Activated T-cell treated with anti-CD3 and anti-CD28 coated beads, Interleukin-2, amount 50 U/mL, for 48 hours (primary cell): ENCODE measurements at places on chromosomes 5 and 9.

GRCh38 chr5:53006911-53007890, 18.0 kb downstream of the ITGA2 start:
- no peak for DNase-seq

- DNase-seq: peak; percentile 52
Observed at GRCh38 chr5:76337953-76338451, 65.1 kb upstream of the IQGAP2 start.

- DNase-seq: no peak
Observed at GRCh38 chr5:79464695-79465332, 49.1 kb downstream of the HOMER1 start.

DNA sequence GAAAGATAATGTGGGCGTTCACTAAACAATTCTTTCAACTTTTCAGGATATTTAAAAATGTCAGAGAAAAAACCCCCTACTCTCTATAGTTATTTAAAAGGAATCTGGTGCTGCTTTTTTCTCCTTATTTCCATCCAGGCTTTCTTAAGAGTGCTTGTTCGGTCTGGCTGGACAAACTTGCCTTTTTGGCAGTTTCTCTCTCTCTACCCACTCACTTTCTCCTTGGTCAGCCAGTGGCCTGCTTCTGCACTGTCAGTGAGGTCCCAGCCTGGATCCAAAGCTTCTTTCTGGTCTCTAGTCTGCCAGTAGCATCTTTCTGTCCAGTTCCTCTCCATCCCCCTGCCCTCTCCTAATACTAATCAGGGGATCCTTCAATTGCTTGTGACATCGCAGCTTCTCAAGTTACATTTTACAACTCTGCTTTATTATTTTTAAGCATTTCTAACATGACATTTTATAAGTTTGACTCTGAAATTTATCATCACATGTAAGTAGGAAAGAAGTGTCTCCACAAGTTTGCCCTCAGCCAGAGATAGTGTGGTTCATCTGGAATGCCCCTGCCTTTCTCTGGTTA, 50.4 kb downstream of the PIK3R1 start:
- no peak for DNase-seq

GRCh38 chr5:72883850-72884249, 67.4 kb downstream of the TNPO1 start:
- DNase-seq: no peak

GRCh38 chr5:23763170-23763569, 255.8 kb downstream of the PRDM9 start:
- no peak for DNase-seq

DNA sequence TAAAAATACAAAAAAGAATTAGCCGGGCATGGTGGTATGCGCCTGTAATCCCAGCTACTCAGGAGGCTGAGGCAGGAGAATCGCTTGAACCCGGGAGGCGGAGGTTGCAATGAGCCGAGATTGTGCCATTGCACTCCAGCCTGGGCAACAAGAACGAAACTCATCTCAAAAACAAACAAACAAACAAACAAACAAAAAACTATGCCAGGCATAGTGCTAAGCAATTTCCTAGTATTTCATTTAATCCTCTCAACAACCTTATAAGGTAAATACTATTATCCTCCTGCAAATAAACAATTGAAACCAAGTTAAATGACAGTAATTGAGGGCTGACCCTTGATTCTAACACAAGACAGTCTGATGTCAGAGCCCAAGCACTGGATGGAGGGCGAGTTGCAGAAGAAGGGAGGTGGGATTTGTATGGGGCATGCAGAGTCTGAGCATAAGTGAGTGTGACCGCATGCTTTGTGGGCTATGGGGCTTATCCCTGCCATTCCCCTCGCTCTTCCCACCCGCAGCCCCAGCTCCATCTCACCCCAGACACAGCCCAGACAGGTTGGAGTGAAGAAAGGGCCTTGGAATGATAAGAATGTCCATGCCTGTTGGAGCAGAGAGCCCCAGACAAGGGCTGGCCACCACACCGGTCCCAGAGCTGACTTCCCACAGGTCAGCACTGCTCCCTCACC, 24.3 kb upstream of the RPS14 start:
- DNase-seq: no peak

DNA sequence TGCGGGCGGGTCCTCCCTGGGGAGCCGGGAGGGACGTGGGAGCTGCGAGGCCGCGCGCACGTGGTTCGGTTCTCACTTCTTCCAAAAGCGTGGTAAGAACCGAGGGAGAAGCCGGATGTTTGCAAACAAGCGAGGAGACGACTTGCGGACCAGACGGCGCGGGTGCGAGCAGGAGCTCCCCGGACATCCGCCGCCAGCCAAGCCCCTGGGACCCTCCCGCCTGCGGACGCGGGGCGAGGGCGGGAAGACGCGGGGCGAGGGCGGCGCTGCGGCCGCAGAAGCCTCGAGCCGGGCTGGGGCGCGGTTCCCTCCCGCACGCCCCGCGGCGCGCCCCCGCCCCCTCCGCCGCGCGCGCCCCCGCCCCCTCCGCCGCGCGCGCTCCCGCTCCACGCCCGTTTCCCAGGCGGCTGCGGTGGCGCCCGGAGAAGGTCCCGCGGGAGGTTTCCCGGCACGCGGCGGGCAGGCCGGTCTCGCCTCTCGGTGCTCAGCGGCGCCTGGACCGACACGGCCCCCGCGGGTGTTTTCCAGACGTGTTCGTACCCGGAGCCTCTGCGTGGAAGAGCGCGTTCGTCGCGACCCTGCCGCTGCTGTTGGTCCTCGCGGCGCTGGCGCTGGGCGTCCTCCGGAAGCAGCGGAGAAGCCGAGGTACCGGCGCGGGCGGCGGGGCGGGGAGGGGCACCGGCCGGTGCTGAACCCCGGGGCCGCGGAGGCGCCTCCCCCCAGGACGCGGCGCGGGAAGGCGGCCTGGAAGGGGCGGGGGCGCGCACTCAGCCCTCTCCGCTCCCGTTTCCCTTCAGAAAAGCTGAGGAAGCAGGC, 12.8 kb downstream of the BTNL9 start:
- DNase-seq: no peak

- DNase-seq: peak; percentile 25
Observed at GRCh38 chr5:154157483-154158378, 32.8 kb upstream of the GALNT10 start.

DNA sequence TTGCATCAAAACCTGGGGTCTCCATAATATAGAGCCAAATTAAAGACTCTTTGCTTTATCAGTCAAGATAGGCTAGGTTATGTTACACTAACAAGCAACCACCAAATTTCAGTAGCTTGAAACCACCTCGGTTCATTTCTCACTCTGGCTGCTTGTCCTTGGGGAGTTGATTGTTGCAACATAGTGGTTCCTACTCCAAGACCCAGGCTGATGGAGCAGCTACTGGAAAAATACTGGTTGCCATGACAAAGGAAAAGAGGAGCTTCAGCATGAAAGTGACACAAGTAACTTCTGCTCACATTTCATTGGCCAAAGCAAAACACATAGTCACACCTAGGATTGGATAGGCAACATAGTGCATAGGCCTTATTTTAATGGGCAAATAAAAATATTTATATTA, 18.5 kb upstream of the RCL1 start:
- DNase-seq: no peak

GRCh38 chr9:16039218-16039987, 486.6 kb downstream of the CCDC171 start:
- no peak for DNase-seq

DNA sequence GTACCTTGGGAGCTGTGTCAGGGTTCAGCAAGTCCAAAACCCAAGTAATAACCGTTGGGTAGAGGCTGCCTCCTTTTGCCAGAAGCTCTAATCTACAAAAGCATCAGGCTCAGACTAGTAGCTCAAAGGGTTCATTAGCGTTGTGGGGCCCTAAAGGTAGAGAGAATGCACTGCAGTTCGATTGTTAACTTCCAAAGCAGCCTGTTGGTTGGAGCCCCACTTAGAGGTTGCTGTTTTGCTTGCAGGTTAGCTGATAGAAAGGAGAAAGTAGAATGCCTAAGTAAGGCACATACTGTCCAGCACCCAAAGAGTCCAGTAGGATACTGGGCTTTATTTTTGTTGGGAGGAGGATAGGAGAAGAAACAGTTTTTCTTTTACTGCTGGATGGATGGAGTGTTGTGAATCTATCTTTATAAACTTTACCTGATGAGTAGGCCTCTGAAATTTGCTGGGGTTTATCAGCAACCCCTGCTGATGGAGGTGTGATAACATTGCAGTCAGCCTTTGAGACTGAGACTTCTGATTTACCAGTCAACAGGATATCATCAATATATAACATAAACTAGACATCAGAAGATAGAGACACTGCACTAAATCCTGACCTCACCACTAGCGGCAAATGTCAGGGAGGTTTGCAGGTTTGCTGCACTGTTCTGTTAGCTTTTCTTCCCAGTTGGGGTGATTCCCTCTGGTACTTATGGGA, 34.8 kb downstream of the ZNF131 start:
- DNase-seq: no peak

DNA sequence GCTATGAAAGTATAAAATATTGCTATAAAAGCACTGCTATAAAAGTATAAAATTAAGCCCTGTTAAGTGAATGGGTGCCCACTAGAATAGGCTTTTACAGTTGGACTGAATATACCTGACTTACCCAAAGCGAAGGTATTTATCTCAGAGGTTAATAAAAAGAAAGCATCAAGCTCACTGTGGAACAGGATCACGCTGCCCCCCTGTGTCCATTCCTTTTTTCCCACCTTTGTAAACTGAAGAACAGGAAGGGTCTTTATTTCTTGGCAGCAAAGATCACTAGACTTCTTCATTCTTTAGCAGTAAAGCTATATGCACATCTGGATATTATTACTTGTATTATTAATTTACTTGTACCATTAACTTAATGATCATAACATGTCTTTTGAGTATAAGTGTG, 22.1 kb upstream of the PLPP6 start:
- DNase-seq: peak; percentile 45

GRCh38 chr5:168463081-168463480, 23.2 kb upstream of the RARS1 start:
- no peak for DNase-seq

DNA sequence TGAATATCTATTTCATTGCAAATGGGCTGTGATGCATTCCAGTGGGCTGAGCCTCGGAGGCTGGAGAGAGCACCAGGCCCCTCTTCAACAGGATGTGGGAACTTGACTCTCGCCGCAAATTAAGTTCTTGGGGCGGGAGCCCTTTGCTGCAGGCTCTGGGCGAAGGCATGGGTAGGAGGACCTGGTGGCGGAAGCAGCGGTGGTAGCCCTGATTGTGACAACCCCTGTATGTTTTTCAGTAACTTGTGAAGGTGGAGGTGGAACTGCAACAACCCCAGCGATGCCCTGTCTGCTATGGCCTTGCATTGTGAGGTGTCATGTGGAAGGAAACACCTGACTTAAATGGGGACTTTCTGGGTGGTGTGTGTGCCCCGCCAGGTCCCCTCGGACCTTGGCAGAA, 9.4 kb downstream of the FYB1 start:
- DNase-seq: peak; percentile 85

GRCh38 chr9:4022435-4023067, 277.3 kb downstream of the GLIS3 start:
- no peak for DNase-seq

DNA sequence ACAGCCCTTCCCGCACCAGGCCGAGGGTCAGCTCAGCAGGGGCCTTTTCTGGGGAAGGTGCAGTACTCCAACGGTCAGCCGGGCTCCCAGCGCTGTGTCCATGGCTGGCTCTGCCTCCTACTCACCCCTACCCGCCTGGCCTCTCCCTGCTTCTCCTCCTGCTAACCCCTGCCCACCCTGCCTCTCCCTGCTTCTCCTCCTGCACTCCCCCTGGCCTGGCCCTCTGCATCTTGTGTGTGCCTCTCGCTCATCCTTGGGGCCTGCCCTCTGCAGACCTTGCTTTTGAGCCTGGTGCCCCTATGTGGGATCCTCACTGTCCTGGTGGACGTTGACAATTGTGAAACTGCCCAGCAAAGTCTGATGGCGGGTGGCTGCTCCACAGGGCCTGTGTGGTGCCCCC, 274.6 kb upstream of the IRX2 start:
- no peak for DNase-seq

GRCh38 chr9:73643379-73644013, 491.8 kb downstream of the ANXA1 start:
- no peak for DNase-seq

DNA sequence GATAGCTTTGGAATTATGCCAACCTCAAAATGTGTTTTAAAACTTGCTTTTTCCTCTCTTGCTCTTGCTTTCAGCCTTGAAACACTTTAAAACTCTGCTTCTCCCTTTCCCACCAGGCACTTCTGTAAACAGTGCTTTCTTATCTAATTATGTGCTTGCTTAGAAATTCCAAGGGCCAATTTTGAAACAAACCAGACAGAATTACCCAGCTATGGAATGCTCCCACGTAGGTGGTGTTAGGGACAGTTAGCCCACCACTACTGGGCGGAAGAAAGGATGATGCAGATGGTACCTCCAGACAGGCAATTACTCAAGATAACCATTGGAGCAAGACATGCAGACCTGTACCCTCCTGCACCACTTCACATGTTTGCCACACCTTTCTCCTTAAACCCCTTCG, 523.0 kb upstream of the PTPRD start:
- DNase-seq: no peak

- no peak for DNase-seq
Observed at GRCh38 chr5:80958616-80959015, 1.5 kb upstream of the RASGRF2 start.

DNA sequence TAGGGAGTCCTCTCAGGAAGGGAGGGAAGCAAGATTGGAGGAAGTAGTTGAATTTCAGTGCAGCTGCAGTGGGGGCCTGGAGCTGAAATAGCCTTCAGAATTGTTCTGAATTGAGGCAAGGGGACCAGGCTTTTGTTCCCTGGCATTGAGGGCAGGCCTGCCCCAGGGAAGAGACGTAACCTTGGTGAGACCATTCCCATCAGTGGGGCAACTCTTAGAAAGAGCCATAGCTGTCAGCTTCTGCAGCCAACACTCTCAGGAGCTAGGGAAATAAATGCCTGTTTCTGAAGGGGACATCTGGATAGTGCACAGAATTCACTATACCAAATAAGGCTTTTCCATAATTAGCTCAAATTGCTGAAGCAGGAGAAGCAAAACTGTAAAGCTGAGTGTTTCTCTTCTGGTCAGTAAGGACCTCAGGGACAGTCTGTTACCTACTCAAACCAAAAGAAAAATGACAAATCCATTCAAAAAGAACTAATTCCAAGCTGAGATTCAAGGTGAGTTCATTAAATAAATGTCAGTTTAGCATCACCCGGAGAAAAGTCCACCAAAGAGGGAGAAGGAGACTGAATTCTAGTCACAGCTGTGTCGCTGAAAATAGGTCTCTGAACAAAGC, 44.0 kb downstream of the LYRM7 start:
- no peak for DNase-seq

- no peak for DNase-seq
Observed at GRCh38 chr9:125462861-125463291, 201.2 kb downstream of the GAPVD1 start.

DNA sequence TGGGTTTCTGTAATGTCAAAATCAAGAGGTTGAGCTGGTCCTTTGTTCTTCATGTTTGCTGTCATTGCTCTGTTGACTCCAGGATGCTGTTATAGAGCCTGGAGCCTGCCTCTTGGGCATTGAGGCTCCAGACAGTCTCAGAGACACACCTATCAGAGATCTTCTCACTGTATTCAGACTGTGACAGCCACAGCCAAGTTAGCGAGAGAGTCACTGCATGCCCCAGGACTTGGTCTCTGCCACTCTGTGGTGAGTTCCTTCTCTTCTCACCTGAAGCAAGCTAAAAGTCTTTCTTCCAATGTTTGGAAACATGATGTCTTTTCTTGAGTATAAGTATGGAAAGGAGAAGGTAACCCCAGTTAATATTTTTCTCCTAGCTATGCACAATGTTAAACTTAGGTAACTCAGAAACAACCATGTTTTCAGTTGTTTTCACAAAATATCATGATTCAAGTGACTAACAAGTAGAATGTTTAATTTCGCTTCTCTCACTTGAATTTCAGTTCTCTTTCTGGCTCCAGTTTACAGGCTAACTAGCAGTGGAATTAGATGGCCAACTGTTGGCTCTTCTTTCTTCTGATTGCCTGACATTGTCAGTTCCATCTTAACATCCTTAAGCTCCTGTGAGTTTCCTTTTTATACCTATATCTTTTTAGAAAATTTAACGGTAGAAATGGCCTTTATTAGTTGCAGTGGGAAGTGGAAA, 20.6 kb upstream of the ZFYVE16 start:
- DNase-seq: no peak
